Spleen (tissue), 13 donors: ENCODE measurements at places on chromosomes 7 and 10. TPM values are rescaled to one million over a fixed set of nuclear protein-coding genes. Genes with fewer than 3 reads are reported as not detected.

Gene MDFIC
- 49.5 TPM for total RNA-seq

Gene SORCS1
- total RNA-seq, result 1.4 TPM

Gene CYP2E1
- total RNA-seq, result 4.0 TPM

Gene ZNF212
- 14.9 TPM for total RNA-seq

Gene HOXA13
- total RNA-seq, result not detected

Gene LRRD1
- total RNA-seq, result 0.34 TPM

Gene SPDYE6
- not detected for total RNA-seq

Gene PRDX3
- 138 TPM for total RNA-seq
